Hematopoietic multipotent progenitor cell treated with erythropoietin and hydrocortisone succinate and interleukin-3 and kit ligand, for 17 days (in vitro differentiated cells): ENCODE measurements at places on chromosomes 12 and 14.

GRCh38 chr12:52027085-52027843, 20.5 kb downstream of the TAMALIN start:
- no peak for DNase-seq

DNA sequence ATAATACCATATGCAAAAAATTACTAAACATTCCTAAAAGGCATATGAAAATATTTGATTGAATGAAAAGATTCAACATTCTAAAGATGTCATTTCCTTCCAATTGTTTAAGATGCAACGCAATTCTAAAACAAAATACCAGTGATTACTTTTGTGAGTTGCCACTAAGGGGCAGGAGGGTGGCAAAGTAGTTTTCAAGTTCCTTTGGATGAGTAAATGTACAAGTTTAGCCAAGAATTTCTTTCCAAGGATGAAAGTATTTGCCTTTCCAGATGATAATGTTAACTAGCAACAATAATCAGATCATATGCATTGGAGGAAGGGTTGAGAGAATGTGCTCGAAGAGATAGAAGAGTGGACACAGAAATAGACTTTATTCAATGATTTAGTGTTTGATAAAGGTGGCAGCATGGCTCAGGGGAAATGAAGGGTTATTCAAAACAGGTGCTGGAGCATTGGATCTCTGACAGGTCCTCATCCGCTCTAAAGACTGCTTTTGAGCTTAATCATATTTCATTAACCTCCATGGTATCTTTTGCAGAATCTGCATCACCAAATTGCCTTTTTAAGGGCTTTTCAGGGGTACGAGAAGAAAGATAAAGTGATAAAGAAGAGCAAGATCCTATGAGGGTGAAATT, 678.5 kb upstream of the TBX3 start:
- no peak for DNase-seq

DNA sequence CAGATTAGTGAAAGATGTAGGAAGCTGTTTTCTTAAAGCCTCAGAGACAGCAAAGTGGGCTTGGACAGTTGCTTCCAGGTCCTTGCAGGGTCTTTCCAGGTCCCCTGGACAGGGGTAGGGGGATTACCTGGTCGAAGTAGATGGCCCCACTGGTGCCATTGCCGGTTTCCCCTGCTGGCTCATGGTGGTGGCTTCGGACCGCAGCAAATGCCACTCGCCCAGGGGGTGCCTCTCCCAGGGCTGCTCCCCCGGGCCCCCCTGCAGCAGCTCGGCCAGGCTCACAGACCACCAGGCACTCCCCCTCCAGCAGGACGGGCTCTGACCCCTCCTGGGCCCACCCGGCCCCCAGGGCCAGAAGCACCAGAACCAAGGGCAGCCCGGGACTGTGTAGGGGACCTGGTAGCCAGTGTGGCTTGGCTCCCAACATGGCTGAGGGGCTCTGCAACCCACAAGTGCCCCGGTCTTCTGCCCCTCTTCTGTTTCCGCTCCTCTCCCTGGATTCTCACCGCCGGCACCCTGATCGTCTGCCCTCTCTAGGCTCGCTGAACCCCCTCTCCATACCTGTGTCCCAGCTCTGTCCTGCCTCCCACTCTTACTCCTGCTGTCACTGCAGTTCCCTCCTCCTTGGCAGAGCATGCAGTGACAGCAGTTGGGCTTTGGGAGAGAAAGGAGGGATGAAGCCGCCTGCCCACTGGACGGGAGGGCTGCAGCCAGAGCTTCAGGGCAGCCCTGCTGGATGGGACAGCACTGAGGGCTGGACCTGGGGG, 657 bp downstream of the CBLN3 start:
- DNase-seq, result no peak

GRCh38 chr12:131840643-131841416, 12.6 kb downstream of the MMP17 start:
- DNase-seq, result no peak

DNA sequence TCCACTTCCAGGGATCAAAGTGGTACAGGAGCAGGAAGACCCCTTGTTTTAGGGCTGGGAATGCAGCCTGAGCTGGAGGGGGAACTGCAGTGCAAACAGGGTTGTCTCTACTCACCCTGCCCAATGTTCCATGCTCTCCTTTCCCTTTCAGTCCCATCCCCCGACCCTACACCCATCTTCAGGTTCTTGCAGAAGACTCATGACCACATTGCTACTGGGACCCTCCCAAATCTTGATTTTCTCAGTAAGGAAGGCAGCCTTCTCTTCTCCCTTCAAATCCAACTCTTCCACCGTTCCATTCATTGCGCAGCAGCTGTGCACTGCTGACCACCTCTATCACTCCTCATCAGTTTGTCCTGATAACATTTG, 1.9 kb downstream of the SERPINA11 start:
- no peak for DNase-seq

GRCh38 chr14:66859063-66859671, 330.1 kb upstream of the GARIN2 start:
- DNase-seq, result no peak

GRCh38 chr12:56801661-56802622, 38.8 kb downstream of the HSD17B6 start:
- no peak for DNase-seq

GRCh38 chr12:14921218-14921617, 17.1 kb downstream of the ERP27 start:
- DNase-seq, result no peak

GRCh38 chr12:23217158-23217557, 592.2 kb downstream of the ETNK1 start:
- DNase-seq, result no peak
